ENCODE measurements at places on chromosomes 1 and 21.

GRCh38 chr1:63886340-63886739 is 112.5 kb downstream of the ROR1 start:
- DNase-seq, result no peak
- no peak overlapping the region for H3K27ac ChIP-seq

DNA sequence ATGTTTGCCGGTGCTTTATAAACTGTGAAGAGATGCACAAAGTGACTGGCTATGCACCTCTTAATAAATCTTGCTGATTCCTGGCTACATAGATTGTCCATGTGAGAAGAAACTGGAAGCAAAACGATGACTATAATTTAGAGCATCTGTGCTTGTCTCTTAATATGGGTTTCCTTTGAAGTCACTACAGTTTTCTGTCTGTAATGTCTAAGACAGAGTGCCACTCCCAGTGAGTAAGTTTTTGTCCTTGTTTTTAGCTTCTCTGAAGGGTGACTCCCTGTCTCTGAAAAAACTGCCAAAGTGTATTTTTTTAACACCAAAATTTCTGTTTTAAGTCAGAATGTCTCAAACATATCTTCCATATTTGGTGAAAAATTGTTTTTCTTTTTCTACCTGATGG is 175.1 kb downstream of the FASLG start:
- DNase-seq, result no peak
- no peak overlapping the region for H3K27ac ChIP-seq
- H3K27me3 ChIP-seq, result no peaks in the 10 kb centered on the region
- no peaks in the 10 kb centered on the region for H3K36me3 ChIP-seq
- H3K4me1 ChIP-seq, result no peaks in the 10 kb centered on the region

DNA sequence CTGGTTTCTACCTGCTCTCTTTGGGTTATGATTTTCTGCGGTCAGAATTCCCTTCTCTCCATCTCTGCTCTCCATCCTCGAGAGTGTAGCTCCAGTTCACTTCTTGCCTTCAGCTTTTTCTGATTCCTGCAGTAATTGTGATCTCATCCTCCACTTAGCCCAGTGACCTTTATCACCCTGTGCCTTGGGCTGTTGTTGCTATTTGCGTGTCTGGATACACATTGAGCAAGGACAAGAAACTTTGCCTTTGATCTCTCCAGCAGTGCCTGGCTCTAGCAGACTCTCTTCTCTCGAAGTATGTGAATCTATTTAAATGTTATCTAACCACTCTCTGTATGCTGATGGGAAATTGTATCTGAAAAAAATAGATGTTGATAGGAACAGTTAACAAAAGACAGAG is 76.4 kb upstream of the MARK1 start:
- H3K4me1 ChIP-seq, result peaks cover 26% of the 10 kb centered on the region
- H3K27ac ChIP-seq, result no peak overlapping the region
- peaks cover 2% of the 10 kb centered on the region for H3K36me3 ChIP-seq
- H3K27me3 ChIP-seq, result peaks cover 64% of the 10 kb centered on the region

GRCh38 chr1:169024800-169025271 is 81.7 kb upstream of the ATP1B1 start:
- H3K36me3 ChIP-seq, result no peaks in the 10 kb centered on the region
- H3K27ac ChIP-seq, result no peak overlapping the region
- no peak for DNase-seq
- no peak overlapping the region for H3K4me3 ChIP-seq
- peaks cover 3% of the 10 kb centered on the region for H3K27me3 ChIP-seq

DNA sequence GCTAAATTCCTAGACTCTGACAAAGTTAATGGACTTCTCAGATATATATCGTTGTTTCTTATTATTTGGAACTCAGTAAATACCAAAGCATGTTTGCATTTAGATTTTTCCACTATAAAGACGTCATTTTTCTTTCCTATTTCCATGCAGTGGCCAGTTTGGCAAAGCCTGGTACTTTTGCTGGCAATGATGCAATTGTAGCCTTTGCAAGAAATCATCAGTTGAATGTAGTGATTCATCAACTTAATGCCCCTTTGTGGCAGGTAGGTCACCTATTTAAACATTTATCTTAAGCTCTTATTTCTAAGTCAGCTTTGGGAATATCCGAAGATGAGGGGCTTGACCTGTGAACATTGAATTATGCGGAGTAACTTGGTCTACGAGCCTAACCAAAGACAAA is 12.0 kb downstream of the OTUD3 start:
- peaks cover 31% of the 10 kb centered on the region for H3K36me3 ChIP-seq
- H3K27ac ChIP-seq, result no peak overlapping the region
- H3K27me3 ChIP-seq, result no peaks in the 10 kb centered on the region

DNA sequence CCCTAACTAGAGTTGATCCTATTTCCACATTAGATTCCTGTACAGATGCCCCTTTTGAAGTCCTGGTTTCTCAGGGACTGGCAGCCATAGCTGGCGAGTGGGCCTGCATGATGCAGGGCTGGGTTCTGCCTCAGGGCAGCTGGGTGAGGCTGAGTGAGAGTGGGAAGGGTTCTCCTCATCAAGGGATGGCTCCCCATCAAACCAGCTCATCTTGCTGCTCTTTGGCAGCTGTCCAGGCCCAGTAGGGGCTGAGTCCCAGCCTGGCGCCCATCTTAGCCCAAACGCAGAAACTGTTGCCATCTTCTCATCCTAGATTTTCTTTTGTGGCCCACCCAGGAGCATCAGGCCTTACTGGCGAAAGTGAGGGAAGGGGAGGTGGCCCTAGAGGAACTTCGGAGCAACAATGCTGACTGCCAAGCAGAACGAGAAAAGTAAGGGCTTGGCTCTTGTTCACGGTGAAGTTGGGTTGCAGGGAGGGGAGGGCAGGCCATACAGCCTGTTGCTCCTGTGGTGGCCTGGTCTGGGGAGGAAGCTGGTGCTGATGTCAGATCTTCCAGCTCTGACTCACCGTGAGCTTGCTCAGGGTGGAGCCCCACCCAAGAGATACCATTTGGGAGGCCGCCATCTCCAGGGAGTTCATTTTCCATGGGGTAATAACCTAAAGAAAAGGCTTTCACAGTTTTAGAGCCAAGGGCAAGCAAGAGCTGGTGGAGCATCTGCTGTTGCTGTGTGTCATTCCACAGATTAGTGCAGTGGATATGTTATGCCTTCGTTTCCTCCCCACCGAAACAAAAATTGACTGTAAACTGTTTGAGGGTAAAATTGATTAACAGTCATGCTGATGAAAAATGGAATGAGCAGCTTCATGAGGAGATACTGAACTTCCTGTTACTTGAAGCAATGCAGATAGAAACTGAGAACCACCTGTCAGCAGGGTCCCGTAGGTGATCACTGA is 34.7 kb downstream of the TUFT1 start:
- H3K27me3 ChIP-seq, result no peaks in the 10 kb centered on the region
- peaks cover 2% of the 10 kb centered on the region for H3K36me3 ChIP-seq
- no peak overlapping the region for H3K4me3 ChIP-seq
- H3K4me1 ChIP-seq, result no peaks in the 10 kb centered on the region
- no peak for DNase-seq

GRCh38 chr21:29342363-29342957 is 43.7 kb downstream of the BACH1 start:
- H3K27me3 ChIP-seq, result no peaks in the 10 kb centered on the region
- H3K4me3 ChIP-seq, result no peak overlapping the region
- H3K27ac ChIP-seq, result no peak overlapping the region
- no peak for DNase-seq

DNA sequence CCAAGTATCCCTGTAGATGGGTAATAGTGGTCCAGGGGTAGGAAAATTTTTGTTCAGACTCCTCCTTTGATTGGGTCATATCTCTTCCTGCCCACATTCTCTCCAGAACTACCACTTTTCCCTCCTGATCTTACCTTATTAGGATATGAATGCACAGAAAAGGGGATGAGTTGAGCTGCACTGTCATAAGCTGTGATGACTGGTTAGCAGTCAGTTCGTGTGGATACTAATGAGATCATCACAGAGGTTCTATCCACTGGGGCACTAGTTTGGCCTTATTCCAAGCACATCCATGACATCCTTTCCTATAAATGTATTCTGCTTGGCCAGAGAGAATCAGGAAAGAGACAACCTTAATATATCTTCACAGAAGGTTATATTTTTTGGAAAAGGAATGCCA is 22.1 kb upstream of the TBX15 start:
- H3K27me3 ChIP-seq, result peaks cover 74% of the 10 kb centered on the region
- no peak overlapping the region for H3K27ac ChIP-seq
- peaks cover 14% of the 10 kb centered on the region for H3K4me1 ChIP-seq
- no peak for DNase-seq
- H3K4me3 ChIP-seq, result no peak overlapping the region

DNA sequence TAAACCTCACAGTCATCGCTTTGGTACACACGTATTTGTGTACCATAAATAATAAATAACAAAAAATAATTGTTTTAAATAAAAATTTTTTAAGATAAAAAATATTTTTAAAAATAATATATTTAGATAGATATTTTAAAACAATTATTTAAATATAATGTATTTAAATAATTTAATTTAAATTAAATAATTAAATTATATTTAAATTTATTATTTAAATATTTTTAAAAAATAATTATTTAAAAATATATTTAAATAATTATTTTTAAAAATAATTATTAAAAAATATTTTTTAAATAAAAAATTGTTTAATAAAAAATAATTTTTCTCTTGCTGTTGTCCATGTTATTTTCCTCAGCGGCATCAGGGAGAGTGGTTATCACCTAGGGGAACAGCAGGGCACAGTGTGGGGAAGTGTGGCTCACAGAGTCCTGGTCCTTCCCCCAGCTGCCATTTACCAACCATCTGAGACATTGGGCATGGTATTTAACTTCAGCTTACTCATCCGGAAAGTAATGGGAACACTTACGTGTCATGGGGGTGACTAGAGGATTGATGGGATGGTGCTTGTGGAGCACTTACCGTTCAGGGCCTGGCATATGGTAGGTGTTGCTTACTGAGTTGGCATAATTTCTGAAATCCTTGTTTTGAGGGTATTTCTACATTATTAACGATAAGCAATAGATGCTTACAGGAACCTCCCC is 92.9 kb upstream of the TSPAN2 start:
- no peak overlapping the region for H3K27ac ChIP-seq
- no peaks in the 10 kb centered on the region for H3K27me3 ChIP-seq
- DNase-seq, result no peak
- H3K36me3 ChIP-seq, result no peaks in the 10 kb centered on the region
- no peak overlapping the region for H3K4me3 ChIP-seq
- H3K4me1 ChIP-seq, result no peaks in the 10 kb centered on the region

DNA sequence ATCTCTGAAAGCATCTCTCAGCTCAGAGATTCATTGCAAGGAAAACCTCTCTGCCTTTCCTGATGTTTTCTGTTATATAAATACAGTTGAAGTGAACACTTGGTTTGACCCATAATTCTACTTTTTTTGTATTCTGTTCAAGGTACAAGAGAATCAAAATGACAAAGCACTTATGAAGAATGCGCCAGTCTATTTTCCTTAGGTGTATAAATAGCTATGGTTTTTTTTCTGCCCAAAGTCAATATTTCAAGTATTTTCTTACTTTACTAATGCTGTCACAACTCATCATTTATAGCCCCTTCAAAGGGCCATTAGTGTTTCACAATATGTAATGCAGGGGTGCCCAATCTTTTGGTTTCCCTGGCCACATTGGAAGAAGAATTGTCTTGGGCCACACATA is 142.5 kb upstream of the C1orf105 start:
- no peak overlapping the region for H3K4me3 ChIP-seq
- H3K27me3 ChIP-seq, result no peaks in the 10 kb centered on the region
- DNase-seq, result no peak
- H3K4me1 ChIP-seq, result peaks cover 11% of the 10 kb centered on the region
- H3K27ac ChIP-seq, result no peak overlapping the region
- no peaks in the 10 kb centered on the region for H3K36me3 ChIP-seq

GRCh38 chr1:1118876-1119220 is 3.0 kb upstream of the C1orf159 start:
- peaks cover 20% of the 10 kb centered on the region for H3K4me1 ChIP-seq
- no peak overlapping the region for H3K27ac ChIP-seq
- no peak for DNase-seq
- H3K4me3 ChIP-seq, result peak overlapping the region; percentile 65
- no peaks in the 10 kb centered on the region for H3K36me3 ChIP-seq

DNA sequence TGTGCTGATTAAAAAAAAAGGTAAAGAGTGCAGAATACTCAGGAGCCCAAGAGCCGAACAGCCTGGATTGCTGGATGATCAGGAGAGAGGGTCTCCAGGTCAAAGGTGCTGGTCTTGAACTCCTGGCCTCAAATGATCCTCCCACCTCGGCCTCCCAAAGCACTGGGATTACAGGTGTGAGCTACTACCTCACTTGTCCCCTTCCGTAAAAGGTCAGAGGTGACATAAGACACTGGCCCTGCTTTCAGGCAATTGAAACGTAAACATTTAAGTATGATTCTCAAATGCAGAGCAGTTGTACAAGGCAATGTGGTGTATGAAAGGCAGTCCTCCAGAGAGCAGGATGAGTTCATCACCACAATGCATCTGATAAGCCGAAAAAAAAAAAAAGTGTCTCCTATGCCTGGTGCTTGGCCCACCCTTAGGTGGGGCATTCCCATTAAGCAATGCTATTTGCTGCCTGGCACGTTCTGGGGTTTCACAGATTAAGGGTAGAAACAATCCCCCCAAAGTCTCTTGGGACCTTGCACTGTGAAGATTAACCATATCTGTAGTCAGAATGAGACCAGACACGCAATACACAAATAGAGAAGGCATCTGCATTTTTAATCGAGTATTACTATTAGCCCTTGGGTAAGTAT is 47.7 kb downstream of the PARP1 start:
- no peak overlapping the region for H3K27ac ChIP-seq
- H3K27me3 ChIP-seq, result no peaks in the 10 kb centered on the region
- DNase-seq, result no peak
- H3K4me3 ChIP-seq, result no peak overlapping the region
- H3K36me3 ChIP-seq, result peaks cover 31% of the 10 kb centered on the region

DNA sequence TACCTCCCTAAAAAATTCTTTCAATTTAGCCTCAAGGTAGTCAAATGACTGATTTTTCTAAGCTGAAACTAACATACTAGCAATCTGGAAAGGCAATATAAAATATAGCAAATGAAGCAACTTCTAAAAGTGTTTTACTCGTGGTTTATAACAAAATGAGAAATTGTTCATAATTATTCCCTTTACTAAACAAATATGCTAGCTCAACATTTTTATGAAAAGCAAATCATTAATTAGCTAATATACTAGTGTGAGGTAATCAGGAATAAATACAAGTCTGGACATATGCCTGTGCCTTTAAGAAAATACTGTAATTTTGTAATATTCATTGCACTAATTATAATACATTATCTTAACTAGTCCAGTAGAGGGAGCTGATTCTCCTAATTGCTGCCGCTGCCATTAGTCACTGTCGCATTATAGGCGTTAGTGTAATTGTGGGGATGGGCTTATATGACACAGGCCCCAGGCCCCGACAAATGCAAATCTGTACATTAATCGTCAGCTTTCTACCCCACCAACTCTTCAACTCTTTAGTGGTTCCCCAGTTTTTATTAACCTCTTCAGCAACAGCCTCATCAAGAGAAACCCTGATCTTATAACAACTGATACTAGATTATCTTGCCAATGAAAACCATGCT is 160.9 kb downstream of the GABPA start:
- H3K36me3 ChIP-seq, result peaks cover 53% of the 10 kb centered on the region
- no peaks in the 10 kb centered on the region for H3K27me3 ChIP-seq
- no peak overlapping the region for H3K4me3 ChIP-seq
- DNase-seq, result no peak
- H3K4me1 ChIP-seq, result no peaks in the 10 kb centered on the region

Measured in neural crest cell (in vitro differentiated cells).